ENCODE measurements at places on chromosomes 1 and 21. TPM values are rescaled to one million over a fixed set of nuclear protein-coding genes. Genes with fewer than 3 reads are reported as not detected.

- DNase-seq, result peak; percentile 42
Observed at GRCh38 chr1:67347688-67348472, 40.2 kb downstream of the IL12RB2 start.

GRCh38 chr1:1426496-1427105 lies 5.5 kb upstream of the ANKRD65 start:
- no peak for DNase-seq

GRCh38 chr1:234955107-234955731 lies 173.4 kb downstream of the TOMM20 start:
- DNase-seq, result no peak

DNA sequence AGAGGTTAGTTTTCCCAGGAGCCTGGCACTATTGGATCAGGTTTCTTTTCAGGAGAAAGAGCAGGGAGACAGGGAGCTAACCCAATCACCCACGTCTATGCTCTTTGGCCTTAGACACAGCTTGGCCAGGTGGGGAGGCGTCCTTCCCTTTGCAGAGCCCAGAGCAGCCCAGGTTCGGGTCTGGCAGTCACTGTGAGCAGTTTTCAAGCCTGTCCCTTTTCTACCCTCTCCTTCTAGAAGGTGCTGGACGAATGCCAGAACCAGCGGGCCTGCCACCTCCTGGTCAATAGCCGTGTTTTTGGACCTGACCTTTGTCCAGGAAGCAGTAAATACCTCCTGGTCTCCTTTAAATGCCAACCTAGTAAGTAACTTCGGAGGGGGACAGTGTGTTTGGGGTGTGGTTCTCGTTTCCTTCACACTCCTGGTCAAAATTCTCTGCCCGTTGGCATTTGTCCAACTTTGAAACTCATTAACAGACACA lies 44.9 kb downstream of the EVA1C start:
- peak; percentile 59 for DNase-seq

Gene FLG2
- total RNA-seq, result not detected

Gene PTPN7
- total RNA-seq, result 0.12 TPM

Gene OR2G2
- total RNA-seq, result not detected

Gene HSPG2
- 8.9 TPM for total RNA-seq

Data from H4 (cell line).